GM18507 (cell line): ENCODE measurements at places on chromosomes 16 and 17.

DNA sequence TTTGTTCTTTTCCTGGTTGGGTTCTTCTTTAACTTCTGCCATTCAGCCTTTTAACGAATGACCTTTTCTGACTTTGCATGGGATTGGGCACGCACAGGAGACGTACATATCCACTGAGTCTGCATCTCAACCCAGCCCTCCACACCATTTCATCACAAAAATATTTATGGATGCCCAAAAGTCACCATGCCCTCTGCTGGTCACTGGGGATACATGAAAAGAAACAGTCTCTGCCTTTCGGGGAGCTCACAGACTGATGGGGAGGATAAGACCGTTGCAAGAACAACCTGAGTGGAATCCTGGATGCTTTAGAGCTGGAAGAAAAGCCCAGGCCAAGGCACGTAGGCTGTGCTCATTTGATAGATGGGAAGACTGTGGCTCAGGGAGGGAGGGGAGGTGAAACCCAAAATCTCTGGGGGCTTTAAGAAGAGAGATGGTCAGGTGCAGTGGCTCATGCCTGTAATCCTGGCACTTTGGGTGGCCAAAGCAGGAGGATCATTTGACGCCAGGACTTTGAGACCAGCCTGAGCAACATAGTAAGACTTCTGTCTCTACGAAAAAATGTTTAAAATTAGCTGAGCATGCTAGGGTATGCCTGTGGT lies 7.9 kb upstream of the MT2A start:
- DNase-seq = no peak

DNA sequence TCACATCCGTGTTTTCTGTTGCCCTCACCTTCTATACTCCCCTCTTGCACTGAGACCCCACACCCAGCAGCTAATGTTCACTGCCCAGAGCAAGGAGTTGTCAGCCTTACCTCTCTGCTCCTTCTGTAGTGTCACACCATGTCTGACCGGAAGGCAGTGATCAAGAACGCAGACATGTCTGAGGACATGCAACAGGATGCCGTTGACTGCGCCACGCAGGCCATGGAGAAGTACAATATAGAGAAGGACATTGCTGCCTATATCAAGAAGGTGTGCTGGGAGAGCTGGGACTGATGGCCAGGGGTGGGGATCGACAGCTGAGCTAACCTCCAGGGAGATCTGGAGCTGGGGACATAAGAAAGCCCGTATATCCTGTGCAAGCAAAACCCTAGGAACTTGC lies 3.7 kb downstream of the DYNLL2 start:
- DNase-seq = no peak

- DNase-seq = no peak
Observed at GRCh38 chr16:1450218-1450617, 5.9 kb upstream of the CCDC154 start.

- DNase-seq = no peak
Observed at GRCh38 chr16:15658556-15658955, 8.5 kb downstream of the NDE1 start.

DNA sequence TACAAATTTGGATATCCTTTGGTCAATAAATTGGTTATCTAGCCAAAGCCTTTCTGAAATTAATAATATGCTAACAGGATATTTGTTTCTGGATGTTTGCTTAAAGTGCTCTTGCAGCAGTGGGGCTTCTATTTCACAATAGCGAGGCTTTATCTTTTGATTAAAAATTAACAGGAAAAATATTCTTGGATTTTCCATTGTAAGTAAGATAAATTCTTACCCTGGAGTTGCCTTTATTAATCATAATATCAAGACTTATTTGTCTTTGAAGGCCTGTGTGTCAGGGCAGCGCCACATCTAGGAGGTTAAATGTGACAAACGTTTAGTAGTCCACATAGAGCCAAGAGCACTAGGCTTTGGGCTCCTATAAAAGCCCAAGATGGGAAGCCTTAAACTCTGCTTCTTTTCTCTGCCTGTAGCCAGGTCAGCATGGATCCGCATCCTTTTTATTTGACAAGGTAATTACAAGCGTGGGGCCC lies 5.3 kb downstream of the TMEM97 start:
- no peak for DNase-seq

GRCh38 chr17:81712468-81713003 lies 452 bp downstream of the SLC25A10 start:
- no peak for DNase-seq

GRCh38 chr17:40451420-40451819 lies 8.2 kb downstream of the IGFBP4 start:
- DNase-seq = no peak
